ENCODE measurements at places on chromosomes 1 and 21.

DNA sequence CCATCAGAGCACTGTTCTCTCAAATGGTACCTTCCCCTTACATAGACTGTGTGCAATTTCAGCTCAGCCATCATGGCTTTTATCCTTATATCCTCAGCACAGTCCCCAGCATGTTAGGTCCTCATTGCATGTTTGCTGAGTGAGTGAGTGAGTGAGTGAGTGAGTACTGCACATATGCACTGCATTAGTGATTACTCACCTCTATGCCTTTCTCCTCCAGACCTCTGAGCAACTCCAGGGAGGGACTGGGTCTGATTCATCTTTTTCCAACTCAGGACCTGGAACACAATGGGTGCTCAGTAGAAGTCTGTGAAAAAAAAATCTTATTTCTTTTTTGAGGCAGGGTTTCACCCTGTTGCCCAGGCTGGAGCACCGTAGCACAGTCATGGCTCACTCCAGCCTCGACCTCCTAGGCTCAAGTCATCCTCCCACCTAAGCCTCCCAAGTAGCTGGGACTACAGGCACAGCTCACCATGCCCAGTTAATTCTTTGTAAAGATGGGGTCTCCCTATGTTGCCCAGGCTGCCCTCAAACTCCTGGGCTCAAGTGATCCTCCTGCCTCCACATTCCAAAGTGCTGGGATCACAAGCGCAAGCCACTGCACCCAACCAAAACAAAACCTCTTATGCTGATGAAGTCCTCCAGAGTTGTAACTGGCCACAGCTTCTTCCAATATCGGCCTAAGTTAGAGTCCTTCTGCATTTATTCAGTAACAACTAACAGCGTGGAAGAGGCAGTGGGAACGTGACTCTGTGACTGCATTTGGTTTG lies 23.7 kb downstream of the RNU5D-1 start:
- DNase-seq: no peak

- DNase-seq: no peak
Measured at GRCh38 chr21:10430005-10430404, 91.4 kb upstream of the TPTE start.

DNA sequence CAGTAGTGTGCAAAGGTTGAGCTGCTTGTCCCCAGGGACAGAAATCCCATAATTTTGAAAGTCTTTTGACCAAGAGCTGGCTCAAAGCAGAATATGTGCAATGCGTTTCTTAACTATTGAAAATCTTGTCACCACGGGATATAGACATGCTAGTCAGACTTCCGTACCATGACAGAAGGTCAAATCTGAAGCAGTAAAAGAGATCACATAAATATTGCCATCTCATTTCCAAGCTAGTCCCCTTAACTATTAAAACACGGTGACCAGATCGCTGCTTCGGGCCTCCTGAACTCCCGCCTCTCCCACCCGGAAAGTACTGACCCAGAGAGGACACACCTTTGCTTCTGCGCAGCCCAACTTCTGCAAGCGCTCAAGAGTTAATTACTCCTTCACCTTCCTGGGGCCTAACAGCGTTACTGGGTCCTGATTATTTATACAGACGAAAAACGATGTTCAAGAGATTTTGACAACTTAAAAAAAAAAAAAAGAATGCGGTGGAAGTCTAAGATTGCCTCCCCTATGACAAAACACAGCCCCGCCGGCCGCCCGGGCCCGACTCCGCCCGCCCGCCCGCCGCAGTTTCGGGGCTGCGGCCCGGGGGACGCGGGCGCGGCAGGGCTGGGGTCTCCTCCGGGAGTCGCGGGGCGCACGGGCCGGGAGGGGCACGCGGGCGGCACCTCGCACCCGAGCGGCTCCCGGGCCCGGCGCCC lies 692 bp downstream of the SORT1 start:
- DNase-seq: no peak

GRCh38 chr1:44256762-44257554 lies 43.7 kb downstream of the DMAP1 start:
- DNase-seq: no peak

GRCh38 chr1:29083317-29084195 lies 40.1 kb downstream of the TMEM200B start:
- DNase-seq: no peak

GRCh38 chr1:202075389-202075788 lies 47.3 kb upstream of the GPR37L1 start:
- no peak for DNase-seq

GRCh38 chr1:85575363-85575995 lies 5.1 kb upstream of the CCN1 start:
- no peak for DNase-seq

GRCh38 chr1:205371871-205372660 lies 15.3 kb upstream of the KLHDC8A start:
- no peak for DNase-seq

DNA sequence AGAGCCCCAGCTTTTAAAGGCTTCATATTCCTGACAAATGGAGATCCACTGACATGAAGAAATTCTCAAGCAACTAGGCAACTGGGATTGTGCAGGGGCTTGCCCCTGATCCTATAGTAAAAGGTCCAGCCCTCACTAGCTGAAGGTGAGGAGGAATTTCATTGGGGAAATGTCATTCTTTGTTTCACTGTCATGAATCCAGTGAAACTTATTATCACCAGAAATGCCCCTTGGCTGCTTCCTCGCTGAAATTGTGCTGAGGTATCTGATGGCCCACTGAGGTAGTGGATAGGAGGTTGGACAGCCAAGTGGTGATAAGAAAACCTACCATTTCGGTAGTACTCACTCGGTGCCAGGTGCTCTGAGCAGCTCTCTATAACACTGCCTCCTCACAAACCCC lies 36.2 kb downstream of the CCN1 start:
- DNase-seq: no peak

- no peak for DNase-seq
Measured at GRCh38 chr1:112818990-112819689, 104.0 kb upstream of the PPM1J start.

- DNase-seq: no peak
Measured at GRCh38 chr1:20361401-20361800, 70.7 kb downstream of the VWA5B1 start.

DNA sequence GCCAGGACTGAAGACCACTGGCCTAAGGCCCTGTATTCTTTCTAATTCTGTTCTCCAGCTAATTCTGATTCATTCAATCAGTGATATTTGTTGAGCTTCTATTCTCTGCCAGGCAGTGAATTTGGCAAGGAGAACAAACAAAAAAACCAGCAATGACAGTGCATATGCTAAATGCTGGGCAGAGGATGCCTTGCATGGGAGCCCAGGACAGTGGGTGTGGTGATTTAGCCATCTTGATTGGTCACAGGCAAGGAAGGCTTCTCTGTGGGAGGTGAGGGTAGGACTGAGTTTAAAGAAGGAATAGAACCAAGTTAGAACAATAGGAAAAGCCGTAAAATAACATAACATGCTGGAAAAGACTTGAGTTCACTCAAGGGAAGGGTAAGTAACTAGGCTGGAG lies 9.2 kb upstream of the CPT2 start:
- no peak for DNase-seq

DNA sequence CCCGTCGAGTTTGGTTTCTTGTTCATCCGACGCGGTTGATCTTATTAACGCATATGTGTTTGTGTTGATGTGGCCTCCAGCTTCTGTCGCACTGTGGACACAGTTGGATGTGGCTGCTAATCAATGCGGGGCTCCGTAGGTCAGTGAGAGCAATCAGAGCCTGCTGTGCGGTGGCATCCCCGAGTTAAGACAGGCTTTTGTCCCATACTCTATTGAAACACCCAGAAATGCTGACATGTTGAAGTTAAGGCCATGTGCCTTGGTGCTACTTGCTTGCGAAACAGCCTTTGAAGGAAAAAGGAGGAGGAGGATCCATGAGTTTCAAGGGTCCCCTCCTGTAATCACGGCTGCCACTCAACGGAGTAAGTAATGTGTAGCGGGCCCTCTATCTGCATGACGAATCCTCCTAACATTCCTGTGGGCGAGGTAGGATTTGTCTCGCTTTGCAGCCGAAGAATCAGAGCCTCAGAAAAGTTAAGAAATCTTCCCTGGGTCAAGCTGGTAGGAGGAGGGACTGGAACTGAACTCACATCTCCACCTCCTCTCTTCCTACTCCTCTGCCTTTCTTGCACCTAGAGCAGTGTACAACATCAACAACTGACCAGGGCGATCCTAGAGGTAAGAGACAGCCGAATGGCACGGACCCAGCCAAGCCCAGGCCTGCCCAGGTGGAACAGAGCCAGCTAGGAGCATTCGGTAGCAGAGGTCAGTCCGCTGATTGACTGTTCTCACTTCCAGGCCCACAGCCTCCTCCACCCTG lies 19.5 kb downstream of the PDE9A start:
- no peak for DNase-seq

DNA sequence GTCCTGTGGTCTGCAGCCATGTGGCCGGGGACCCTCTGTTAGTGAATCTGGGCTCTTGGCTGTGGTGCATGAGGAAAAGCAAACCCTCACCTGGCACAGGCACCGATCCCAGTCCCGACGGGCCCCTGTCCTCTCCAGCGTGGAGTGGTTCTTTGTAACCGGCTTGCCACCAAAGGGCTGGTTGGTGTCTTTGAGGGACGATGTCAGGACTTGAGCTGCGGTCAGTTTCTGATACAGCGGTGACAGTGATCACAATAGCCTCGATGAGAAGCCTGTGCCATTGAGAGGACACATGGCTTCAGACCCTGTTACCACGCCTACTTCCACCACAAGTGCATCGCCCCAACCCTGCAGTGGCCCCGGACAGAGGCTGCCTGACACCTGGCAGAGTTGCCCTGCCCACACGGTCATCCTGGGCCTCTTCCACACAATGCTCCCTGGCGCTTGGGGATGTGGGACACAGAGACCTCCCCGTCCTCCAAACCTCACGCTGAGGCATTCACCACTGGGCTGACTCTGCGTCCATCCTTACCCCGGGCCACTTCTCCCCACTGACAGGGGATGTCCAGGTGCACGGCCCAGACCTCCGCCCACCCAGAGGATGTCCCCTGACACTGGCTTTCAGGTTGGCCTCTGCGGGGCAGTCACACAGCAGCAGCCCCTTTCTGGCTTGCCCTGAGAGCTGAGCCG lies 18.8 kb upstream of the ACTRT2 start:
- no peak for DNase-seq

DNA sequence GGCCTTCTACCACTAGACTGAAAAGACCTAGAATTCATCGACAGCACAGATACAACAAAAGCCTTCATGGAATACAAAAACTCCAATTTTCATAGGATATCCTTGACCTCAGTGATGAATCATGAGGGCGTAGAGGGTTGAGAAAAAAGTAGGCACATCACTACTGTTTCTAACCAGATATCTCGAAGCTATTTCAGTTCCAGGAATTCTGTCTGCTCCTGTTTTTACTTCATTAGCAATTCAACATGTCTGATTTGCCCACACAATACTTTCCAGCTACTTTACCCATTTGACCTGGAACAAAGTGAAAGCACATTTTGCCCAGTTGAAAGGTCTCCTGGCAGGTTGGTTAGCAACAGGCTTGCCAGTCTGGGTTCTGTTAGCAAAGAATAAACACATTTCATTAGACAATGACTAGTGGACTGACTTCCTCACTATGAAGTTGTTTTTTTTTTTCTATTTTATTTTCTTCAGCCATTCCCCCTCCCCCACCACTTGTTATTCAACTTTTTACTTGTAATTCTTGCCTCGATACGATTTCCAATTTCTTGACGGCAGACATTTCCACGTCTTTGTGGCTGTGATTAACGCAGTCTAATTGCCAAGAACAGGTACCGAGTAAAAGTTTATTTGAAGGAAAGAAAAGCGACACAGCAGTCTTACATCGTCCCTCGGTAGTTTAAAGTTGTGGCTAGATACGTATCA lies 4.0 kb upstream of the ZBTB18 start:
- no peak for DNase-seq

- DNase-seq: no peak
Measured at GRCh38 chr1:195053478-195053877, 1554.8 kb downstream of the KCNT2 start.

DNA sequence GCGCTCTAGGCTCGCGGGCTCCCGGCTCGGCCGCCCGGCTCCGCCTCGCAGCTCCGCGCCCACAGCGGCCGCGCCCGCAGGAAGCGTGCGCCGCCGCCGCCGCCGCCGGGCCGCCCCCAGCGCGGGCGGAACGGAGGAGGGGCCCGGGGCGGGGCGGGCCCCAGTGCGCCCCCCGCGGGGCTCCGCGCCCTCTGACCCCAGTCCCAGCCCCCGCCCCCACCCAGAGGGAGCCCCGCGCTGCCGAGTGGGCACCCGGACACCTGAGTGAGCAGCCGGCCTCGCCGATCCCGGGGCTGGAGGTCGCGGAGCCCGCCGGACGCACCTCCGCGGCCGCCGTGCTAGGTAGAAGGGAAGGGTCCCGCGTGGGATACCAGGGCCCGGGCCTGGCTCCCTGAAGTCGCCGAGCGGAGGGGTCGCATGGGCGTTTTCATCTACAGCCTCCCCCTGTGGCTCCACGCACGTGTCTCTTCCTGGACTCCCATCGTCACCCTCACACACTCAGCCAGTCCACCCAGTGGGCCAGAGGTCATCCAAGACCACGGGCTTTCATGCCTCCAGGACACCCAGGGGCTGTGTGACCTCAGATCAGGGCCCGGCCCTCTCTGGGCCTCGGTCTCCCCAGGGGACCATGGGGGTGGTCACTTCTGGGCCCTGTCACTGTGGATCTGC lies at the start of gene SDC3:
SDC3 (minus strand) TSS at position 63 of the 669 bp plus-strand sequence. CDS start 172 bp downstream, outside the sequence.
- DNase-seq: no peak

DNA sequence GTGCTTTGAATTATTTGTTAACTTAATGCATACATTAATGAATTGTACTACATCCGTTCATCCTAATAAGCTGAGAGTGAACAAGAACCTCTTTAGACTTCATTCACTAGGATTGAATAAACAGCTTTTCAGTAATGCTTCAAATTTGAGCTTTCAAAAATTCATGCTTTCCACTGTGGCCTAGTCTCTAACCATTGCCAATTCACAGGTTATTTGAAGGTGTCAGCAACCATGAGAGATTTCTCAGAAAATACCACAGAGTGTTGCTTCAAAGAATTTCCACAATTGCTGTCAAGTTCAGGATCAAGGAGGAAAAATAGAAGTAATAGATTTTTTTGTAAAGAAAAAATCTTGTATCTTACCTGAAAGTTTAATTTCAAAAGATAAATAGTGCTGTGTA lies 72.7 kb downstream of the AK5 start:
- DNase-seq: no peak

- no peak for DNase-seq
Measured at GRCh38 chr1:66285618-66286270, 248.2 kb upstream of the SGIP1 start.

GRCh38 chr1:168266644-168267186 lies 14.0 kb upstream of the TBX19 start:
- DNase-seq: no peak

DNA sequence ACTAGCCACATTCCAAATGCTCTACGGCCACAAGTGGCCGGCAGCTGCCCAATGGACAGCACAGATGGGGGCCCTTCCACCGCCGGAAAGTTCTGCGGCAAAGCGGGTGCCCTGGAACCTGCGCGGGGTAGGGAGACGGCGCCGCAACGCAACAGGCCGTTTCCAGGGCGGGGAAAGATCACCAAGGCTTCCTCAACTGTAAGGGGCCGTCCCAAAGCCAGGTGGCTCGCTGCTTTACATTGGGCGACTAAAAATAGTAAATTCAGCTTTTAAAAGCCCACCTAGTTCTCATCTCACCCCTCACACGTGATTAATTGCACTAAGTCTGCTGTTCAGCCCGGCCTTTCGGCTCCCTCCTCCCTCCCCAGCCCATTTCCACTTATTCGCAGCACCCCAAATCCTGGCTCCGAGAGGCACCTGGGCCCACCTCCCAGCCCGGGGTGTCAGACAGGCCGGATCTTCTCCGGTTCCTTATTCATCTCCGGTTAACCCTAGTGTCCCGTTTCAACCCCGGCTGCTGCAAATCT lies 643 bp downstream of the CFAP298 start:
- no peak for DNase-seq
